ENCODE measurements at places on chromosomes 2 and 18. TPM values are rescaled to one million over a fixed set of nuclear protein-coding genes. Genes with fewer than 3 reads are reported as not detected.

Gene IGFBP2
- polyA plus RNA-seq, result 150 TPM

Gene ALKAL2
- not detected for polyA plus RNA-seq

Gene ESPNL
- polyA plus RNA-seq, result 0.14 TPM

Gene KATNAL2
- polyA plus RNA-seq, result 1.4 TPM

Gene CYP1B1
- not detected for polyA plus RNA-seq

Gene UGT1A9
- not detected for polyA plus RNA-seq

Gene GKN1
- polyA plus RNA-seq, result not detected

Gene KCTD1
- polyA plus RNA-seq, result 32.0 TPM

Gene PLEKHA3
- polyA plus RNA-seq, result 16.8 TPM

Gene SKA1
- 0.97 TPM for polyA plus RNA-seq

Gene SERPINE2
- 40.1 TPM for polyA plus RNA-seq

Gene FBLN7
- polyA plus RNA-seq, result 0.50 TPM

Gene EVX2
- not detected for polyA plus RNA-seq

Gene PLGLB1
- polyA plus RNA-seq, result 15.9 TPM

Gene ZNF24
- 39.4 TPM for polyA plus RNA-seq

Gene COLEC11
- 1.7 TPM for polyA plus RNA-seq

Gene NEU2
- polyA plus RNA-seq, result not detected

Gene HAAO
- not detected for polyA plus RNA-seq

Gene SCLY
- polyA plus RNA-seq, result 15.9 TPM

Gene LRP2
- 1.8 TPM for polyA plus RNA-seq

Gene CXCR1
- polyA plus RNA-seq, result not detected

Gene RGPD3
- polyA plus RNA-seq, result 0.74 TPM

Gene MAP3K19
- not detected for polyA plus RNA-seq

Gene DES
- polyA plus RNA-seq, result not detected

Gene SP140
- 0.74 TPM for polyA plus RNA-seq

Gene FN1
- 5.1 TPM for polyA plus RNA-seq

Gene TUBB8B
- polyA plus RNA-seq, result not detected

Gene CHRND
- polyA plus RNA-seq, result not detected

Gene C2orf78
- polyA plus RNA-seq, result not detected

Gene C2orf66
- polyA plus RNA-seq, result 1.4 TPM

Gene MYO7B
- polyA plus RNA-seq, result 0.16 TPM

Gene IL1RN
- not detected for polyA plus RNA-seq

Gene COL6A3
- 0.06 TPM for polyA plus RNA-seq

Gene SERPINB12
- polyA plus RNA-seq, result not detected

Gene GREB1L
- 23.3 TPM for polyA plus RNA-seq

Gene GDF7
- 0.62 TPM for polyA plus RNA-seq

Gene DOCK10
- polyA plus RNA-seq, result 2.9 TPM

Gene CKAP2L
- 1.5 TPM for polyA plus RNA-seq

Gene ALPP
- polyA plus RNA-seq, result not detected

Gene MYL12B
- polyA plus RNA-seq, result 409 TPM

Gene RAB10
- polyA plus RNA-seq, result 169 TPM

Gene IMMT
- polyA plus RNA-seq, result 44.9 TPM

Gene ANKRD53
- polyA plus RNA-seq, result not detected

Gene KYNU
- polyA plus RNA-seq, result 0.18 TPM

Gene ABCG5
- 0.38 TPM for polyA plus RNA-seq

Gene ME2
- 76.2 TPM for polyA plus RNA-seq

Gene IL1RL1
- not detected for polyA plus RNA-seq

Gene ABCG8
- not detected for polyA plus RNA-seq

Gene TTLL4
- 12.7 TPM for polyA plus RNA-seq

Gene MARCO
- polyA plus RNA-seq, result not detected

Gene TOGARAM2
- polyA plus RNA-seq, result 0.24 TPM

Gene TTR
- polyA plus RNA-seq, result not detected

Gene SETBP1
- polyA plus RNA-seq, result 13.7 TPM

Gene FSHR
- 0.36 TPM for polyA plus RNA-seq

Gene ALLC
- polyA plus RNA-seq, result not detected

Gene SEC11C
- polyA plus RNA-seq, result 245 TPM

Gene HOXD9
- not detected for polyA plus RNA-seq

Gene TEKT4
- polyA plus RNA-seq, result not detected

Data from neural cell (in vitro differentiated cells).